ENCODE measurements at places on chromosomes 12 and 14. TPM values are rescaled to one million over a fixed set of nuclear protein-coding genes. Genes with fewer than 3 reads are reported as not detected.

The TSPAN8 gene
- total RNA-seq = 3.7 TPM

The GPR68 gene
- 0.52 TPM for total RNA-seq

The MIPOL1 gene
- total RNA-seq = 16.7 TPM

The MAP1LC3B2 gene
- total RNA-seq = not detected

The FOXM1 gene
- total RNA-seq = 0.52 TPM

The SLC35F4 gene
- not detected for total RNA-seq

The SMOC1 gene
- total RNA-seq = 3.1 TPM

The PRR4 gene
- total RNA-seq = 2.6 TPM

The PSMB5 gene
- total RNA-seq = 183 TPM

The LRRC10 gene
- 0.52 TPM for total RNA-seq

The PIWIL1 gene
- total RNA-seq = not detected

The GPR84 gene
- total RNA-seq = not detected

The KRT86 gene
- total RNA-seq = 0.52 TPM

The ALDH1L2 gene
- 6.3 TPM for total RNA-seq

The TSHR gene
- total RNA-seq = under 0.01 TPM
